ENCODE measurements at places on chromosomes 13 and 19.
A peak's percentile ranks its signal among the peaks of the same experiment; 100 is the strongest.

- no peak for DNase-seq
These were observed 74.8 kb downstream of the ZNF536 start for GRCh38 chr19:30446850-30447552.

- no peak for DNase-seq
These were observed 134.1 kb downstream of the URI1 start for GRCh38 chr19:30076101-30076551.

- no peak for DNase-seq
These were observed 83.1 kb downstream of the ATP11A start for GRCh38 chr13:112772929-112773328.

DNA sequence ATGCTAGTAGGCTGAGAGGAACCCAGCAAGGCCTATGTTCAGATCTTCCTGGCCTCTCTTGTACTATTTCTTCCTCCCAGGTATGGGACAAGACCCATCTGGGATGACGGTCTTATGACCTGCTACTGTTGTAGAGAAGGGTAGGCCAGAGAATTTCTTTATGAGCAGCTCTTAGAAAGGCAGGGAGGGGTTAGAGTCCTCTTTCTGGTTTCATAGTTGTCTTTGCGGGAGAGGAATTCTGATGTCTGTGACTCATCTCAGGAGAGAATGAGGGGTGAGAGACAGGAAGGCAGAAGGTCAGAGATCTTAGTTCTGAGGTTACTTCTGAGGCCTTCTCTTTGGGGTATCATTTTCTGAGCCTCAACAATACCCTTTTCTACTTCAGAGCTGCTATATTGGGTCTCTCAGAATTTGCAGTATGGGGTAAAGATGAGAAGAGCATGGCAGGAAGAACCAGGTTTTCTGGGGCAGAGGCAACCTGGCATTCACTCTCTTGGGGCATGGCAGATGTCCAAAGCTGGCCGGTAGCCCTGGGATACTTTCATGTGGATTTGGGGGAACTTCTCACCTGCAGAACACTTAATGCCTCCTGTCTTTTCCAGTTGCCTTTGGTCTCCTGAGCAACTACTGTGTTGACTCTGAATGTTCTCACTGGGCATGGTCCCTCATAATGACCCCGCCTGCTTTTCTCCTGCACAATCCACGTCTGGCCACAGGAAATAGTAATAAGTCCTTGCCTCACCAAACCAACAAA, 154.4 kb downstream of the GGACT start:
- no peak for DNase-seq

DNA sequence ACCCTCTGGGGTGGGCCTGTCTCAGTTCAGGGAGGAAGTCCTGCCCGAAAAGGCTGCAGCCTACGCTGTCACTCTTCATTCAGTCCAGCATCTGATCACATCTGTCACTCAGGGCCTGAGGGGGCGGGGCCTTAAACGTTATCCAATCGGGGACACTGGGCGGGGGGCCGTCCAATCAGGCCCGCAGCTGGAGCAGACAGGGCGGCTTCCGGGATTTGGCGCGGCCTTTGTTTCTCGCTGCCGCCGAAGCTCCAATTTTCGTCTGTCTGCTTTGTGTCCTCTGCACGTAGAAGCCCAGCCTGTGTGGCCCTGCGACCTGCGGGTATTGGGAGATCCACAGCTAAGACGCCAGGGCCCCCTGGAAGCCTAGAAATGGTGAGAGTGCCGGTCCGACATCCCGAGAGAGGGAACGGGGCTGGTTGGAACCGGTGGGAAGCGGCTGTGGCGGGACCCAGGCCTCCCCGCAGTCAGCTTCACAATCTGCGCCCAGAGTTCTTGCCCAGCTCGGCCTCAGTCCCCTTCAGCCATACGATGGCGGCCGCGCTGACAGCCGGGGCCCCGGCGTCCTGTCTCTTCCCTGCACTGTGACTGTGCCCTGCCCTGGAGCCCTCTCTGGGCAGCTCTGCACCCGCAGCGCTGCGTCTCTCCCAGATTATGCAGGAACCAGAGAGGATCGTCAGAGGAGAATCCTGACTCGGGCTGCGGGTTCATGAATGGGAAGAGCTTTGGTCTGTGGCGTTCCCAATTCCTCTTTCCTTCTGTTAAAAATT, at the start of gene ZNF730:
ZNF730 (plus strand) TSS at position 224 of the 770 bp plus-strand sequence; CDS start at position 373, 149 bp downstream.
- peak; percentile 89 for DNase-seq

DNA sequence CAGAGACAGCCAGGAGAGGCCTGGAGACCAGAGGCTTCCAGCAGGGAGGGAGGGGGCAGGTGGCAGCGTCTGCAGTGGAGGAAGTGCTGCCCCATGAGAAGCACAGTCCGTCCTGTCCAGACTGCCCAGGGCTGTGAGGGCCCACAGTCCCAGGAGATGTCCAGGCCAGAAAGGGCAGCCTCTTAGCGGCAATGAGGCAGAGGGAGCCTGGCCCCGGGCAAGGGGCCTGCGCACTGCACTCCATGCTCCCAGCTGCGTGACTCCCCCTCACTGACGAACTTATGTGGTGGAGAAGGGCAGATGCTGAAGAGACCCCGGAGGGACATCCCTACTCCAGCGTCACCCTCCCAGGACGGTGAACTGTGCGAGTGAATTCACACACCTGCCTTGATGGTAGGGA, 115.3 kb downstream of the SOX1 start:
- DNase-seq = no peak

DNA sequence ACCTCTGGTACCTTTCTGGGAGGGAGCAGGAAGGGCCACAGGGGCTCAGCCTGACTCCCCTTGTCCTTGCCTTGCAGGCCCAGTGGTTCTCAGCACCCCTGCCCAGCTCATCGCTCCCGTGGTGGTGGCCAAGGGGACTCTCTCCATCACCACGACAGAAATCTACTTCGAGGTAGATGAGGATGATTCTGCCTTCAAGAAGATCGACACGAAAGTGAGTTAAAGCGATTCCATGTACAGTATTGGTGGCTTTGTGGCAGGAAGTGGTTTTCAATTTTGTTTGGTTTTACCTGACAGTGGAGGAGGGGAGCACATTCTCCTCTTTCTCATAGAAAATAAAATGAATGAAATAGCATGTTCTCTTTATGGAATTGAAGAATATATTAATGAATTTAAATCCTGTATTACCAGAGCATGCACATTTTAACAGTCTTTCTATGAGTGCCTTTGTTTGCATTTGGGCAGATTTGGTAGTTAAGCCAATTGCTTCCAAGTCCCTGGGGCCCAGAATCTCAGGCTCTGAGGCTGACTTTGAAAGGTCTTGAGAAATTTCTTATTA, 4.1 kb downstream of the MAB21L1 start:
- no peak for DNase-seq

DNA sequence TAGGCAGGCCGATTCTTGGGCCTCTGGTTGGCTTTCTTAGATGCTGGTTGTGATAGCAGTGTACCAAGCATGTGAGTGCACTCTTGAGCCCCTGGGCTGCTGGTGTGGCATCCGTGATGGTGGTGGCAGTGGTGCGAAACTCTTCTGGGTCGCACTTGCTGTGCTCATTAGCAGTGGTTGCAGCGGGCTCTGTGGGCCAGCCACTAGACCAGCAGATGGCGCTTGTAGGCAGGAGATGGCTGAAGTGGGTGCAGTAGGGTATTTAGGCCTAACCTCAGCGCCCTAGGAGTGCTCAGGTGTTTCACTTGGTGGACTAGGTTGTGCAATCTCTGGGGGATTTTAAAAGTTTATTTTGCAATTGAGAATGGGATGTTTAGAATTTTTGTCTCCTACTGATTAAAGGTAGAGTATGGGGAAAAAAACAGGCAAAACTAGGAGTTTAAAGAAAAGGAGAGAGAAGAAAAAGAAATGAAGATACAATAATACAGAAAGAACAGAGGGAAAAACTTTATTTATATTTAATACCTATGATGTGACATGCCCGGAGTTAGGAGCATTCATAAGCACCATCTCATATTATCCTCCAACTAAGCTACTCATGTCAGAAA, 4.3 kb upstream of the ZNF17 start:
- peak; percentile 58 for DNase-seq

DNA sequence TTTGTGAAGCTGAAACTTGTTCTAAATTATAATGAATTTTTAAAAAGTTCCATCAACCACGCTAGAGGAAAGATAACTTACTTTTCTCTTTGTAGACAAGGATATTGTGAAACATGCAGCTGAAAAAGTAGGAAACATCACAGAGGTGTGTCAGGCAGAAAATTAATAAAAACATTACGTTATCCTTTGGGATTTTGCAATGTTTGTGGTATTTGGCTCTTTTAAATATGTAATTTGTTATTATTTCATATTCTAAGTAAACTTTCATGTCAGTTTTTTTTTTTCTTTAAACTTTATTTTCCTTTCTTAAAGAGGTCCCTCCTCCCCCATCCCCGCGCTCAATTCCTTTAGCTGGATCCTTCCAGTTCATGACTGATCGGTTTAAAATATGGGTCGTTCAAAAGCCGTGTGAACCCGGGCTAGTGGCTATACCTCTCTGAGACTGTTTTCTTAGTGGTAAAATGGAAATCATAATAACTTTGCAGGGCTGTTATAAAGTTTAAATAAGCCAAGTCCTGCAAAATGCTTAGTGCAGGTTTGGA, 740 bp upstream of the CCDC61 start:
- DNase-seq = no peak

DNA sequence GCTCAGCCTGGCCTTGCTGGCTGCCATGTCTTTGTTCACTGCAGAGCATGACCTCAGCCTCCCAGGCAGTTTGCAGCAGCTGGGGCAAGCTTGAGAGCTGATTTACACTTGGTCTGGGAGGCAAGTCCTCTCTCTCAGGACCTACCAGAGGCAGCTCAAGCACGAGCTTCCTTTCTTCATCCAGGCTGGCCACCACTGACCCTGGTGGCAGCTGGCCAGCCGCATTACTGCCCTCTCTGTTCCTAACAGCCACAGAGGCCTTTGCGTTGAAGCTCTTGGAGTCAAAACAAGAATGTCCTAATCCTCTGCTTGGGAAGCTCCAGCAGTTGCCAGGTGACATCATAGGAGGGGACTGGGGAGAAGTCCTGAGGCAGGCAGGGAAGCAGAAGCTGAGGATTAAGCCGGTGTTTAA, 85.7 kb downstream of the NUFIP1 start:
- no peak for DNase-seq

- DNase-seq = no peak
These were observed 651 bp downstream of the GAPDHS start for GRCh38 chr19:35533822-35534392.

- DNase-seq = no peak
These were observed 728.3 kb upstream of the SLC10A2 start for GRCh38 chr13:103794526-103794925.

DNA sequence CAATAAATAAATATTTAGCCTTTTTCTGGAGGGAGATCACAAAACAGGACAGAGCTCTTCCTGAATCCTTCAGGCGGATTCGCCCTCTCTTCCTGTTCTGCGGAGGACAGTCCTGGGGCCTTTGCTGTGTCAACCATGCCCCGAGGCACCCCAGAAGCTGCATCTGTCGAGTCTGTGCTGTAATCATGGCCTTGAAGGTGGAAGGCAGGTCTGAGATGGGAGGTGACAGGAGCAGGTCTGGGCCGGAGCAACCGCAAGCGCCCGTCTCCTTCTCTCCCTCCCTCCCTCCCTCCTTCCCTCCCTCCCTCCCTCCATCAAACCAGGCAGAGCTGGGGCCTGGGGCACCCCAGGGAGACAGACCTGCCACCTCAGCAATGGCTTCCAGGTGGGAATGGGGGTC, 4.6 kb upstream of the FXYD3 start:
- DNase-seq = no peak

Measured in neuronal stem cell (in vitro differentiated cells).